Upper lobe of right lung (tissue), 1 donor: ENCODE measurements at places on chromosomes 4 and X.

DNA sequence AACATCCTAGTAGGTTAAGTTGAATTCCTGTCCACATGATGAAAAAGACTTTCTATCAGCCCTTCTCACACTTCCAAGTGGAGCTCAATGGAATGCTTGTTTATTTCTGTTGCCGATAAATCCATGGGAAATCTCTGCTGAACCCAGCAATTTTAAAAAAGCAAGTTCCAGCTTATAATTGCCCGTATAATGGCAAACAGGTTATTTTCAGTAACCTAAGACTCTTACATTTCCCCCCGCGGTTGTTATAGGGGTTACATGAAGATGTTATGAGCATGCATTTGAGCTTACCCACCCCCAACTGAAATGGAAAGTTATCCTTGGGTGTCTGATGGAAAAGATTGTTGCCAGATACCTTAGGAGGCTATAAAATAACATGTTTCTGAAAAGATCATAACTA lies 136.2 kb downstream of the PALLD start:
- DNase-seq: no peak

DNA sequence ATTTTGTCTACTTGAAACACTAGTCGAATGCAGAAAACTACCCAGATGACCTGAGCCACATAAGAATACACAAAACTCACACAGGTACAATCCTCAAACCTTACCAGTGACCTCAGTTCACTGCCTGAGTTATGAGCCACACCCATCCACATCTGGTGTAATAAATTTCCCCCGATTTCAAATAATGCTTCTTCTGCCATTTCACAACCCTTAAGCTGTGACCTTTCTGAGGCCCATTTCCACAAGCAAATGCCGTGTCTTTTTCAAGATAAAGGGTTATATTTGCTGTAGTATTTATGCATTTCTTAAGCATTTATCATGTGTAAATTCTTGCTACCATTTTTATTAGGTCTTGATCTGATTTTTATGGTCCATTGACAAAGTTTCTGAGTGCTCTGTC lies 1.8 kb upstream of the ARHGEF38 start:
- no peak for DNase-seq

GRCh38 chrX:47239898-47240545 lies 7.2 kb downstream of the USP11 start:
- no peak for DNase-seq

DNA sequence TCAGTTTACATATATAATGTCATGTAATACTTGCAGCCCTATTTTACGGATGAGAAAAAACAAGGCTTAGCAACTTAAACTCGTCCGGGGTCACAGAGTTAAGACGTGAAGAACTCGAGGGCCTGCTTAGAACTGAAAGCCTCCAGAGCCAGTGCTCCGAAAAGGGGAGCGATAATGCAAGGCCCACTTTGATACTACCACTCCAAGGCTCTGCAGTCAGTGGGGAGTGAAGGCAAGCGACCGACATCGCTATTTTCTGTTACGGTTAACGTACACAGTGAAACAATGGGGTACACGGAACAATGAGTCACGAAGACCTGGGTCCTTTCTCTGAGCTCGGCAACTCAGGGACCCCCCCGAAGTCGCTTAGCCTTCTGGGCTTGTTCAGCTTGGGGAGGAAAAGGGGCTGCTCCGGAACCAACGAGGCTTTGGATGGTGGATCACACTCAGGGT lies 965 bp downstream of the PPA2 start:
- DNase-seq: no peak

- no peak for DNase-seq
Observed at GRCh38 chrX:144275367-144275766, 391.5 kb downstream of the UBE2NL start.

GRCh38 chrX:37752936-37753335 lies 26.9 kb upstream of the CYBB start:
- DNase-seq: no peak

DNA sequence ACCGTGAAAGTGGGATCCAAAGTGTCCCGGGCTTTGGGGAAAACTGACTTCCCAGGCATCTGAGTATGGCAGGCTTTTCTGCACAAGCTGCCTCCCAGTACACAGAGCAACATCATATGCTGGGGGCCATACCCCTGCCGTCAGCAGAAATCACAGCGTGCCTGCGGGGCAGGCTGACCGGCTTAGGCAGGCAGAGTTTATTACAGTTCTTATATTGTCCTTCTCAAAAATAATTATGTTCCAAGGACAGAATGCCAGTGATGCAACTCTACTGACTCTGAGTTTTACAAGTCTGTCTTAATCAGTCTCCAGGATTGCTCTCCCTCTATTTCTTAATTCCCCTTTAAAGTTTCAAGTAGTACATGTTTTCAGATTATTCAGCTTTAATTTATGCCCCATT lies 37.0 kb downstream of the IL21 start:
- no peak for DNase-seq

DNA sequence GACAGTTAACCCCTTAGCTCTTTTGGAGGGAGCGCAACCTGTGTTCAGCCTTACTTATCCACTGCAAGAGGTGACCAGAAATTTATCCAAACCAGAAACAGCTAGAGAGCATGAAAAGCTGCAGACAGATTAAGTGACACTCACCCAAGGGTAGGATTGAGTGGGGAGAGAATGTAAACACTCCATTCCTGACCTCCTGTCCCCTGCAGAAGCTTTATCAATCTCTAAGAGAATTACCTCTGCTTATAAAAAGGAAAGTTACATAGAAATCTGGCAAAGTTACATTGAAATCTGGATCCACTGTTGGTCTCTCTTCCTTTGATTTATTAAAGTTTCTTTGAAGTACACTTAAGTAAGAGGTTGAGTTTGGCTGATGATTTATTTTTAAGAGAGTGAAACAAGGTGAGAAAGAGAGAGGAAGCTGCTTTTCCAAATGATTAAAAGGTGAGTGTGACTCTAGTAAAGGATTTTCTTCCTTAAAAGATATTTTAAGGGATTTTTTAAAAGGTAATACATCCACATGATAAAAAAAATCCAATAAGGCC lies 112.3 kb downstream of the ANAPC4 start:
- no peak for DNase-seq

- no peak for DNase-seq
Observed at GRCh38 chrX:76555816-76556215, 128.3 kb downstream of the MAGEE1 start.
